SJCRH30 (cell line): ENCODE measurements at places on chromosomes 2 and 18. TPM values are rescaled to one million over a fixed set of nuclear protein-coding genes. Genes with fewer than 3 reads are reported as not detected.

Gene MROH2A
- not detected in 2 replicates for total RNA-seq

Gene EIF2B4
- 50.9 and 59.5 TPM in 2 replicates for total RNA-seq

Gene SPRED2
- total RNA-seq = 20.8 and 22.3 TPM in 2 replicates

DNA sequence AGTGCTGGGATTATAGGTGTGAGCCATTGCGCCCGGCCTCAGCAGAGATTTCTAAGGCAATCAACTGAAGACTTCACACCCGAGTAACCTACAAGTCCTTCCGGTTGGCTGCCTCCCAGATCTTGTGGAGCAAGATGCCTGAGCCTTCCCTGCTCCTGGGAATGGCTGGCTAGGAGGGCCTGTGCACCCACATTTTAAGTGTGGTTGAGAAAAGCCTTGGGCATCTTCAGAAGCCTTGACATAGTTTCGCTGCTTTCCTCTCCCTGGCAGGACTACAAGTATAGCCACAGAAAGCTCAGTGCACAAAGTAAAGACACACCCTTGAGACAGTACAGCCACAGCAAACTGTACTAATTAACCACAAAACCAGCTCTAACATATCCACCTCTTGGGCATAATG, 35.2 kb downstream of the E2F6 start:
- no peaks in the 10 kb centered on the region for H3K36me3 ChIP-seq
- no peaks in the 10 kb centered on the region for H3K27me3 ChIP-seq
- H3K4me3 ChIP-seq = no peak overlapping the region
- no peak for DNase-seq
- H3K4me1 ChIP-seq = no peaks in the 10 kb centered on the region

- H3K27ac ChIP-seq = no peak overlapping the region
- no peak for DNase-seq
- H3K36me3 ChIP-seq = no peaks in the 10 kb centered on the region
- H3K4me1 ChIP-seq = no peaks in the 10 kb centered on the region
- H3K27me3 ChIP-seq = no peaks in the 10 kb centered on the region
- H3K4me3 ChIP-seq = no peak overlapping the region
Measured at GRCh38 chr18:58132595-58133261, 88.7 kb downstream of the NEDD4L start.

DNA sequence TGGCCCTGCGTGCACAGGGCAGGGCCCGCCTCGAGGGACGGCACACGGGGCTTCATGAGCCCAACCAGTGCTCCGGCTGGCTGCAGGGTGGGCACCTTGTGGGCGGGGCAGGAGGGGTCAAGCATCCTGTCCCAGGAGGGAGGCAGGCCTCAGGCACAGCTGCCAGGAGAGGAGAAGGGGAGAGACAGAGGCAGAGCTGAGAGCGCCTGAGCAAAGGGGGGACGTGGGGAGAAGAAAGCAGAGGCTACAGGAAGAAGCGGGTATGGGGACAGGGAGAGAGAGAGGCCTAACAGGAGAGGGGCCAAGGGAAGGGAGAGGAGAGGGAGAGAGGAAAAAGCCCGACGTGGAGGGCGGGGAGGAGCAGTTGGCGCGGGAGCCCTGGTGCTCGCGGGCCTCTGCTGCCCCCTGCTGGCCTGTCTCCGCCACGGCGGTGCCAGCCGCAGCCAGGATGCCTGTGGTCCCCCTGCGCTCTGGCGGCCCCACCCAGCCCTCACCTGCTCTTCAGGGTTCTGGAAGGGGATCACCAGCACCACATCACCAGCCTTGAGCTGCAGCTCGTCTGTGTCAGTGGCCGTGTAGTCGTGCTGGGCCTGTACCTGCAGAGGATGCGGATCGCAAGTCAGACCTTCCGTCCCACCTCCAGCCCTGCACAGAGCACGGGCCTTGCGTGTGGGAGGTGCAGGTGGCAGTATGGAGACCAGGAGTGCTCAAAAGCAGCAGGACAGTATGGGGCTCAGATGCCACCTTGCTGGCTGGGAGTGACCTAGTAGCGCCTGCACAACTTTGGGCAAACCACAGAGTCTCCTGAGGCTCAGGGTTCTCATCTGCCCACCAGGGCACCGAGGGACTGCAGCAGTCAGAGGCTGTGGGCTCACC, 56.8 kb downstream of the BIN1 start:
- DNase-seq = peak; percentile 60
- no peaks in the 10 kb centered on the region for H3K4me1 ChIP-seq
- no peak overlapping the region for H3K4me3 ChIP-seq
- H3K27ac ChIP-seq = no peak overlapping the region

GRCh38 chr2:119856469-119856901, 96.8 kb downstream of the PTPN4 start:
- DNase-seq = no peak
- H3K27ac ChIP-seq = no peak overlapping the region
- H3K4me3 ChIP-seq = no peak overlapping the region

- no peaks in the 10 kb centered on the region for H3K4me1 ChIP-seq
- no peak for DNase-seq
- no peak overlapping the region for H3K27ac ChIP-seq
- H3K27me3 ChIP-seq = no peaks in the 10 kb centered on the region
Measured at GRCh38 chr18:56517196-56517595, 121.2 kb downstream of the TXNL1 start.

DNA sequence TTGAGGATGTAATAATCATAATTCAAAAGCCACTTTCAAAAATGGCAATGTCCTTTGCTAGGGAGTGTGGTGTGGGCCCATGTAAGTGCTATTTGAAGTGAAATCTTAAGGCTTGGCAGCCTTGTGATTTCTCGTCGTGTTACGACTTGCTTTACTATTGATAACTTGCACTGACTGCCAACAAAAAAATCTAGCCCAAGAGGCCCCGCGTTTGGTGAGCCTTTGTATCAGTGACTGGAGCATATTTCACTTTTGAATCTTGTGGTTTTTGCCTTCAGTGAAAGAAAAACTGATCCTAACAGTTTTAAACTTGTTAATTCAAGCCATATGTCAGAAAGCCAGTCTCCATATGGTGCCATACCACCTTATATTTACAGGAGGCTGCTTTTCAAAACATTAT, 248.0 kb downstream of the TMEM182 start:
- no peak overlapping the region for H3K4me3 ChIP-seq
- H3K27me3 ChIP-seq = no peaks in the 10 kb centered on the region
- H3K27ac ChIP-seq = no peak overlapping the region

- no peaks in the 10 kb centered on the region for H3K27me3 ChIP-seq
- H3K4me1 ChIP-seq = peaks cover 13% of the 10 kb centered on the region
- no peak for DNase-seq
- no peaks in the 10 kb centered on the region for H3K36me3 ChIP-seq
Measured at GRCh38 chr2:29035016-29035745, 39.1 kb downstream of the PCARE start.

- H3K27ac ChIP-seq = no peak overlapping the region
- no peaks in the 10 kb centered on the region for H3K27me3 ChIP-seq
- DNase-seq = no peak
- H3K4me1 ChIP-seq = no peaks in the 10 kb centered on the region
- H3K4me3 ChIP-seq = no peak overlapping the region
- no peaks in the 10 kb centered on the region for H3K36me3 ChIP-seq
Measured at GRCh38 chr18:53911200-53911599, 313.3 kb downstream of the MBD2 start.

DNA sequence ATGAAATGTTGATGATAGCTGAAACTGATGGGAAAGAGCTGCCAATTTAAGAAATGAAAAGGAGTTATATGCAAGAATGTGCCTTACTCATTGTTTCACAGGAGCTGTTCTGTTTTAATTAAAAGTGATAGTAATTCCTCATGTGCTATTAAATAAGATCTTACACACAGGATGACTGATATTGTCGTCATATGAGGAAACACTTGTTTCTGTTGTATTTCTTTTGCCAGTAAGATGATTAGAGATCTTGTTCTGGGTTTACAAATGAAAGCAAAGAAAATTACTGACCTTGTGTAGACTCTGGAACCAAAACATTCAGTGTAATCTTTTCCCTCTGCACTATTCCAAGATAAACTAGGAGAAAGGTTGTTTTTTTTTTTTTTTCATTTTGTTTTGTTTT, 123.6 kb downstream of the MAP3K20 start:
- no peak overlapping the region for H3K4me3 ChIP-seq
- H3K27ac ChIP-seq = no peak overlapping the region
- no peaks in the 10 kb centered on the region for H3K27me3 ChIP-seq
- H3K36me3 ChIP-seq = no peaks in the 10 kb centered on the region; the same call in 1 of the 2 replicates
- no peak for DNase-seq

- H3K27ac ChIP-seq = no peak overlapping the region
- H3K36me3 ChIP-seq = no peaks in the 10 kb centered on the region
- H3K4me3 ChIP-seq = no peak overlapping the region
- no peaks in the 10 kb centered on the region for H3K4me1 ChIP-seq
- H3K27me3 ChIP-seq = no peaks in the 10 kb centered on the region
- DNase-seq = no peak
Measured at GRCh38 chr2:68412127-68412819, 47.2 kb downstream of the PLEK start.

DNA sequence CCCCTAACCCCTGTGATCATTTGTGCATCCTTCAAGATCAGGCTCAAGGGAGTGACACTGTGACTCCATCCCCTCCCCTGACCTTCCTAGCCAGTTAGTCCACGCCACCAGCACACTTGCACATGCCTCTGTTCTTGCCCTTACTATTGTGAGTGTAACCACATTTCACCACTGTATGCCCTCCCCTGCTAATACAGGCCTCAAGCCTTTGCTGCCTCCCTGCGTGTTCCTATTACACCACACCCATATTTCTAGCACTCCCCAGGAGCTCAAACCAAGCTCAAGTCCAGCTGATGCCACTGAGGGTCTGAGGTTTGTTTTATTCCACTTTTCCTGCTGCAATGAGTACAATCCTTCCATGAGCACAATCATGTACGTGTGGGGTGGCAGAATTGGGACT, 288.9 kb upstream of the FBXO11 start:
- H3K4me1 ChIP-seq = peaks cover 35% of the 10 kb centered on the region
- H3K36me3 ChIP-seq = no peaks in the 10 kb centered on the region
- DNase-seq = no peak

- H3K36me3 ChIP-seq = no peaks in the 10 kb centered on the region
- peaks cover 33% of the 10 kb centered on the region for H3K4me1 ChIP-seq
- H3K27me3 ChIP-seq = no peaks in the 10 kb centered on the region
- H3K4me3 ChIP-seq = peak overlapping the region; percentile 16; the same call in 1 of the 2 replicates
- no peak for DNase-seq
Measured at GRCh38 chr2:176589825-176590440, 320.7 kb downstream of the MTX2 start.

- no peaks in the 10 kb centered on the region for H3K27me3 ChIP-seq
- H3K27ac ChIP-seq = no peak overlapping the region
- H3K4me1 ChIP-seq = no peaks in the 10 kb centered on the region
- no peaks in the 10 kb centered on the region for H3K36me3 ChIP-seq
Measured at GRCh38 chr2:124250433-124250832, 225.3 kb downstream of the CNTNAP5 start.

DNA sequence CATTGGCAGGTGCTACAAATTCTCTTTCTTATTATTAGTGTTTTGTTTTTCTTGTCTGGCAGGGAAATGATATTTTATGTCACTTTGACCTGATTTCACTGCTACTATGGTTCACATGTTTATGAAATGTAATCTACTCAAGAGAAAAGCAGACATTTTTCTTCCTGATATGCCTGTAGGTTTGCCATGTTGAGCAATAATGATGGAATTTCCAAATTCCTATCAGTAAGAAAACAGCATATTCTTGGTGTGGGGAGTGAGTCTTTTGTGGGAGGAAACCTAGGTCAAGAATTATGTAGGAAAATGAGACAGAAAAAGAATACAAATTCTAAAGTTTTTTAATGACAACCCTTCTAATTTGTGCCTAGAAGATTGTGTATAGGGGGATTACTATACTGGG, 356.4 kb downstream of the SLC4A3 start:
- no peak overlapping the region for H3K4me3 ChIP-seq
- no peak for DNase-seq

DNA sequence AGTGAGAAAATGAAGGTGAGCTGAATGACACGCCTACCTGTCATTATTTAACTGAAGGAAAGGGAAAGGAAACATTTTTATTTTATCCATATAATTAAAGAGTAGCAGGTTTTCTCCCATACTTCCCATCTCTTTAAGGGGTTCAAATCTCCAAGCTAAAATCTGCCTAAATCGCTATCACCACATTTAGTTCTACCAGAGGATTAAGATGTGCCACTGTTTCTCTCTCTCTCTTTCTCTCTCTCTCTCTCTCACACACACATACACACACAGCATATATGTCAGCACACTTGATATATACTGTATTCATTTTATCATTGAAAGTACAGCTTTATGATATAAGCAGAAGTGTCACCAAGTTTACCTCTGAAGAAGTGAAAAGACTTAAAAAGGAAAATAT, 3.1 kb downstream of the WIPF1 start:
- H3K36me3 ChIP-seq = no peaks in the 10 kb centered on the region
- H3K4me3 ChIP-seq = no peak overlapping the region
- DNase-seq = no peak
